Breast epithelium (tissue), 4 donors: ENCODE measurements at places on chromosomes 5 and 9.

DNA sequence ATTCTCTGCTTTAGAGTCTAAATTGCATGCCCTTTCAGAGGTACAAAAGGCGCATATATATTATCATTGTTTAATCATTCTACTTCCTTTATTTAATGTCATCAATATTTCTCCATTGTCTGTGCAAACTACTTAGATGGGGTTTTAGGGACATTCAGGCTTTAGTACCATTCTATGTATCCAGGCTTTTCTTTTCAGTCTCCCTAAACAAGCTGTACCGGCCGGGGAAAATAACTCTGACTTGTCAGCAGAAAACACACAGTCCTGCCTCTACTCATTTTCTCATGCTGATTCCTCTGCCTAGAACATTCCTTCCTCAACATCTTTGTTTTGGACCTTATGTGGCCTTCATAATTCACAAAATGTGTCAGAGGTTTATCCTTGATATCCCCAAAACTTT, 392.1 kb upstream of the DAB2 start:
- DNase-seq, result no peak

DNA sequence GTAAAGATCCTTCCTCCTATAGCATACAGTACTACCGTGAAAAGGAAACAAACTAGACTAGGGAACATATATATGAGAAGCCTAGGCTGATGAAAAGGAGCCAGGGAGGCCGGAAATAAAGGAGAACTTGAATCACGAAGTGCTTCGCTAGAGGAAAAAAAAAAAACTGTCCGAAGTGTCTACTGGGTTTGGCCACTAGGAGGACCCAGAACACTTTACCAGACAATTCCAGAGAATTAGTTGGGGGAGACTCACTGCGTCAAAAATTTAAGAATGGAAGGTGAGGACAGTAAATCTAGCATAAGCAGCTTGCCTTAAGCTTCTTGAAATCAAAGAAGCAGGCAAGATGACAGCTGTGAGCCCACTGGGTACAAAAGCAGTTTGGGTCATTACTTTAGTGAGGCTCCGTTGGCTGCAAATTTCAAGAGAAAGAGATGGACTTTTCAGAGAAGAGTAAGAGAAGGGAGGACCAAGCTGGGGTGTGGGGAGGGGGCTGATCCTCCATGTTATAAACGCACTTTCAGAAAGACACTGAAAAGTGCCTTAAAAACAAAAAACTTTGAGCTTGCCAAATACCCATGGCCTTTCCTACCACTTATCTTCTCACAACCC, 47.4 kb downstream of the P4HA2 start:
- DNase-seq, result no peak

GRCh38 chr5:95224701-95225459, 60.0 kb downstream of the MCTP1 start:
- no peak for DNase-seq

- no peak for DNase-seq
Observed at GRCh38 chr5:55997742-55998351, 3.1 kb upstream of the IL6ST start.

DNA sequence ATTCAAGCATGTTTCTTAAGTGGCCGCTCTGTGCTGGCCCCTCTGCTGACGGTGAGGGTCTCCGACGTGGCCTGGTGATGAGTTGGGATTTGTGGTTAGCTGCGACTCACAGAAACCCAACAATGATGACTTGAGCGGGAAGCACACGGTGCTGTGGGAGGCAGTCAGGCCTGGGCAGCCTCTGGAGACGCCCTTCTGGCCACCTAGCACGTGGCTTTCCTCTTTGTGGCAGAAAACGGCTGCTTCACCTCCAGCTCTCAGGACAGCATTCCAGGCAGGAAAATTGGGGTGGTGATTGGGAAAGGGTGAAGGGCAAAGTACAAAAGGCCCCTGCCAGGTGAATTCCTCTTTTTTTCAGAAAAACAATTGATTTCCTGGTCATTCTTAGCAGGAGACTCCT, 17.5 kb upstream of the IER5L start:
- no peak for DNase-seq

- DNase-seq, result no peak
Observed at GRCh38 chr9:93598647-93599241, 22.4 kb downstream of the PHF2 start.

DNA sequence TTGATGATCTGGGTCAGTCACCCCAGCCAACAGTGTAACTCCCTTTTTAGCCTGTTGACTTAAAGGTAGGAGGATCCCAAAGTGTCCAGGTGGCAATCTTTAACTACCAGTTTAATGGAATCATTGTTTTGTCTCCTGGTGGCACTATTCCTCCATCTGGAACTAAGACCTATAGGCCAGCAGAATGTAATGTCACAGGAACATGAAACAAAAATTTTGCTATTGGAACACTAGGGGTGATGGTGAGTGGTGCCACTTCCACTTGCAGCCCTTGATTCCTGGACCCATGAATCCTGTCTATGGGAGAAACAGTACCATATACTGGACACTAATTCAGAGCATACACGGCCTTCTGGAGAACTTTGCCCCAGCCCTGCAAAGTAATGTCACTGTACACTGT, 219.5 kb upstream of the RASA1 start:
- no peak for DNase-seq

GRCh38 chr5:140295414-140295813, 7.5 kb downstream of the PFDN1 start:
- DNase-seq, result no peak

DNA sequence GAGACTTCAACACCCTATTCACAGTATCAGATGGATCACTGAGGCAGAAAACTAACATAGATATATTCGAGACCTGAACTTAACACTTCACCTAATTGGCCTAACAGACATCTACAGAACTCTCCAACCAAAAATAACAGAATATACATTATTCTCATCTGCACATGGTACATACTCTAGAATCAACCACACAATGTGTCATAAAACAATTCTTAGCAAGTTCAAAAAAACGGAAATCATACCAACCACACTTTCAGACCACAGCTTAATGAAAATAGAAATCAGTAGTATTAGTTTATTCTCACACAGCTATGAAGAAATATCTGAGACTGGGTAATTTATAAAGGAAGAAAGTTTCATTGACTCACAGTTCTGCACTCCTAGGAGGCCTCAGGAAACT, 387.9 kb downstream of the DEPDC1B start:
- no peak for DNase-seq
